ENCODE measurements at places on chromosomes 4 and X.

DNA sequence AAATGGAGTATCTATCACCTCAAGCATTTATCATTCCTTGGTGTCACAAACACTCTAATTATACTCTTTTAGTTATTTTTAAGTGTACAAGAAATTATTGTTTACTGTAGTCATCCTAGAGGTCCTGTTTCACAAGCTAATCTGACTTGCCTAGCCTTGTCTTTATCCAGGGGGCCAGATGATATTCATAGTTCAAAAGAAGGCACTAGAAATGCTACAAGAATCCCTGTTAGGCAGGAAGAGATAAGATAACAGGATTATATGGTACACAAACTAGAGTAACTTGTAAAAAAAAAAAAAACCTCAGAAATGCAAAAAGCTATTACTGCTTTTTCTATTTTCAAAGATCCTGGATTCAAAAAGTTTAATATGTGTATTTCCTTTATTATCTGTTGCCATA, 95.8 kb downstream of the MBNL3 start:
- no peak for DNase-seq

DNA sequence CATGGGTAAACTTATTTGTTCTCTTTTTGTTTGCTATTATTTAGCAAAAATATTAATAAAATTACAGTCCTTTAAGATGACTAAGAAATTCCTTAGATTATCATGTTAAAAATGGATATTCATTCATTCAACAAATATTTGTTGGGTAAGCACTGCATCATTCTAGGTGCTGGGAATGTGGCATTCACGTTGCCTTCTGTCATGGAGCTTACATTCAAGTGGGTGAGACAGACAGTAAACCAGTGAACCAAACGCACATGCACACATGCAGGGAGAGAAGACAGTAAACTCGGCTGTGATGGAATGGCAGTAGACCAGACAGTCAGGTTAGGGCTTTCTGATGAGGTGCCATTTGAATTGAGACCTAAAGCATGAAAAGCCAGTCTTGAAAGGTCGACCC, 91.8 kb downstream of the STOX2 start:
- DNase-seq, result no peak

GRCh38 chr4:182876427-182876826, 40.8 kb downstream of the DCTD start:
- no peak for DNase-seq

- DNase-seq, result no peak
Measured at GRCh38 chr4:123034023-123034422, 111.6 kb upstream of the NUDT6 start.

DNA sequence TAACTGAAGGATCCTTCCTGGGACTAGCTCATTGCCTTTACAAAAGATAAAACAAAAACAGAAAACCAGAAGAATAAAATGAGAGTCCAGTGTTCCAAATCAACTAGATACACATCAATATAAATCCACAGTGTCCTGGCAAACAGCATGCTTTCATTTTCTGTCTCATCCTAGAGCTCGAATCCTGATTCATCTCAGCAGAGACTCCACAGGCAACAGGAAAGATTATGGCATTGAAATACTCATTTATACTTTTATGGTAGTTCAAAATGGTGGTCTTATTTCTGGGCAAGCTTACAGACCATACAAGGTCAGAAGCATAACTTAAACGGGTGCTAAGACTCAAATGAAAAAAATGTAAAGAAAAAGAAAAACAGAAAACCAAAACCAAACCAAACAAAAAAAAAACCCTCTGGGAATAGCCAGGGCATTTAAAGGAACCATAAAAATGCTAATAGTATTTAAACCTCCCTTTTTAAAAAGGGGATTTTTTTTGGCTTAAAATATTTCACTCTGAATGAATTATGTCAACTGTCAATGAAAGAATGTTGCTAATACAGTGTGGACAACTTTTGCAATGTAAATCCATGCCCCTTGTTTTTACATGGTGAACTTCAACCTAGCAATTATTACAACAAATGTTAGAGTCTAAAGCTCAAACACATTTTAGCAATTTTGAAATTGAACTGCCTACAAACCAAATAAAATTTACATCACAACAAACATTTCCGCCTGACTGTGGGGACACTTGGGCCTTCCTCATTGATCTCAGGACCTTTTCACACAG, 57.9 kb downstream of the GPR101 start:
- no peak for DNase-seq

- DNase-seq, result no peak
Measured at GRCh38 chr4:118821590-118822293, 14.2 kb downstream of the SEC24D start.

GRCh38 chr4:33052241-33052640, 2332.1 kb downstream of the PCDH7 start:
- DNase-seq, result no peak

DNA sequence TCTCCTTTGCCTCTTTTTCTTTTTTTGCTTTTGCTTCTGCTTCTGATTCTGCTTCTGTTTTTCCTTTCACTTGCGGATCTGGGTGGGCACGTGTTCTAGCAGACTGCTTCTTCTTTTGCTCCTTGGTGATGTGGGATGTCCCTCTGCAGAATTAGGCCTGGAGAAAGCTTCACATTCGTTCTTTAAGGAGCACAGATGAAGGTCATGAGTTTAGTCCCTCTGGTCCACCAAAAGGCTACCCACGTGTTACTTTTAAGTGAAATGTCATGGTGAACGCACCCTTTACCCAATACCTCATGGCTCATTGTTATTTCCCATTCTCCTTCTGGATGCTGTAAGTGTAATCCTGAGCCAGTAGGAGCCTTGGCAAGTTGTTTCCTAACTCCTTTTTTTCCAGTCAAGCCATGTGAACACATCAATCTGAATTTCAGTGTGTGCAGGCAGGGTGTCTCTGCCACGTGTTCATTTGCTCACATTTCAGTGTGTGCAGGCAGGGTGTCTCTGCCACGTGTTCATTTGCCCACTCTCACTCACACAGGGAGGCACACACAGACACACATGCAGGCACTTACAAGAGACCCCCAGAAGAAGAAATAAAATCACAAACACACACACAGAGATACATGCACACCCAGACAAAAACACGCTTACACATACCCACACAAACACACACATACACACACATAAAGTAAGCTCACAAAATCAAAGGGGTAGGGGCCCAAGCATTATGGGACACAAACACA, 36.9 kb downstream of the NBDY start:
- no peak for DNase-seq

- DNase-seq, result no peak
Measured at GRCh38 chr4:156596026-156596425, 375.6 kb downstream of the PDGFC start.

- no peak for DNase-seq
Measured at GRCh38 chr4:71253545-71253944, 85.3 kb upstream of the SLC4A4 start.

Data from natural killer cell treated with Interleukin-12 subunit alpha and Interleukin-12 subunit beta and Interleukin-15 and Interleukin-18, amount 100 ng/mL, for 72 hours (primary cell).